ENCODE measurements at places on chromosomes 2 and 18.

GRCh38 chr2:33209976-33210375 lies 263.2 kb downstream of the LTBP1 start:
- DNase-seq = no peak

- no peak for DNase-seq
Observed at GRCh38 chr2:53033411-53033810, 734.2 kb upstream of the CHAC2 start.

GRCh38 chr2:155692856-155693255 lies 639.7 kb downstream of the NR4A2 start:
- no peak for DNase-seq

DNA sequence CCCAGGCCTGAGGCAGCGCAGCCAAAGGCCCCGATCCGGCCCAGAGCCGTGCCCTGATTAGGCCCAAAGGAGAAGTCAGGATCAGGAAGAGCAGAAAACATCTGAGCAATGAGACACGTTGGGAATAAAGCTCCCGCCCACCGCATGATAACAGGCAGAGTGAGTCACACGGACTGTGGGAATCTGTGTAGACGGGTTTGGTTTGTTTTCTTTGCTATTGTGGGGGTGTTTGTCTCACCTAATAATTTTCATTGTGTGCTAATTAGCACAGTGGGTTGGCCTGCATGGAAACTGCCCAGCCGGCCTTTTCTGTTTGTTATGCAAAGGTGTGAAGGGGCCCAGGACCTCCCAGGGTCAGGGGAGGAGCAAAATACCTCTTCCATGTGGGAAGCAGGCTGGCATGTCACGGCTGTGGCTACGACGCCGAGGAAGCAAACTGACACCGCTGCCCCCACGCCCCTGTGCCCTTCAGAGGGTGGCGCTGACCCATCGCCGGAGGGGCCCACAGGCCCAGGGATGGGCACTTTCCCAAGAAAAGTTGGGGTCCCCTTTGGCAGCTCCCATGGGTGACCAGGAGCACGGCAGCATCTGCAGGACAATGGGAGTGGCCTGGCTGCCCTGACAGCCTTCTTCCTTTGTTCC lies 68.4 kb upstream of the CTDP1 start:
- DNase-seq = no peak

- peak; percentile 1 for DNase-seq
Observed at GRCh38 chr18:69580107-69580506, 179.4 kb downstream of the DOK6 start.

- DNase-seq = no peak
Observed at GRCh38 chr2:128354726-128355470, 36.2 kb upstream of the HS6ST1 start.

DNA sequence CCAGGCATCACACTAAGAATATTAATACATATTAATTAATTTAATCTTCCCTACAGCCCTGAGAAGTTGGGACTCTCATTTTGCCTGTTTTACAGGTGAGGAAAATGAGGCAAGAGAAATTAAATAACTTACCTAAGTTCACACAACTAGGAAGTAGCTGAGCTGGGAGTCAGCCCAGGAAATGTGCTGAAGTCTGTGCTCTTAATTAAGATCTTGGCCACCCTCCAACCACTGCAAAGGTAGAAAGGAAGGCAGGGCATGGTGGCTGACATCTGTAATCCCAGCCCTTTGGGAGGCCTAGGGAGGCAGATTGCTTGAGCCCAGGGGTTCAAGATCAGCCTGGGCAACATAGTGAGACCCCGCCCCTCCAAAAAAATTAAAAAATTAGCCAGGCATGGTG lies 12.9 kb upstream of the MGAT4A start:
- DNase-seq = no peak

DNA sequence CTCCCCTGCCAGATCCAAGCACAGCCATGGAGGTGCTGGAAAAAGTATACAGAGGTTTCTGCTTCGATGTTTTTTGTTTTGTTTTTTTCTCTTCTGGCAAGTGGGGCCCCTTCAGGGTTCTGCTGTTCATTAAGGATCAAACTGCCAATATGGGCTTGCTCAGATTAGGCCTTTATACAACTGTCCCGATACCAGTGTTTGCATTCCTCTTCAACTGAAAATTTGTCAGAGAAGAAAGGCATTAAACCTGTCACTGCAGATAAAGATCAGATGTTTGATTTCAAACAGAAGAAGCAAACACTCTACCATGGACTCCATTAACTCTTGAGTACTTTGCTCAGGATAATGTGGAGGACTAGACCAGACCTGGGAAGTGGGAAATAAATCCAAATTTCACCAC lies 396.0 kb upstream of the SMIM21 start:
- DNase-seq = no peak

DNA sequence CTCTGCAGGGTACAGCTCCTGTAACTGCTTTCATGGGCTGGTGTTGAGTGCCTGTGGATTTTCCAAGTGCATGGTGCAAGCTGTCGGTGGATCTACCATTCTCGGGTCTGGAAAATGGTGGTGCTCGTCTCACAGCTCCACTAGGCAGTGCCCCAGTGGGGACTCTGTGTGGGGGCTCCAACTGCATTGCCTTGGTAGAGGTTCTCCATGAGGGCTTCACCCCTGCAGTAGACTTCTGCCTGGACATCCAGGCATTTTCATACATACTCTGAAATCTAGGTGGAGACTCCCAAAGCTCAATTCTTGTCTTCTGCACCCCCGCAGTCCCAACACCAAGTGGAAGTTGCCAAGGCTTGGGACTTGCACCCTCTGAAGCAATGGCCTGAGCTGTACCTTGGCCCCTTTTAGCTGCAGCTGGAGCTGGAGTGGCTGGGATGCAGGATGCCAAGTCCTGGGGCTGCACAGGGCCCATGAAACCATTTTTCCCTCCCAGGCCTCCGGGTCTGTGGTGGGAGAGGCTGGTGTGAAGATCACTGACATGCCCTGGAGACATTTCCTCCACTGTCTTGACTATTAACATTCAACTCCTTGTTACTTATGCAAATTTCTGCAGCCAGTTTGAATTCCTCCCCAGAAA lies 41.6 kb downstream of the EDAR start:
- DNase-seq = no peak

- no peak for DNase-seq
Observed at GRCh38 chr2:44952143-44952805, 10.8 kb downstream of the SIX3 start.

GRCh38 chr2:172516299-172516698 lies 39.6 kb upstream of the PDK1 start:
- peak; percentile 28 for DNase-seq

- no peak for DNase-seq
Observed at GRCh38 chr2:134722728-134723127, 3.9 kb upstream of the TMEM163 start.

DNA sequence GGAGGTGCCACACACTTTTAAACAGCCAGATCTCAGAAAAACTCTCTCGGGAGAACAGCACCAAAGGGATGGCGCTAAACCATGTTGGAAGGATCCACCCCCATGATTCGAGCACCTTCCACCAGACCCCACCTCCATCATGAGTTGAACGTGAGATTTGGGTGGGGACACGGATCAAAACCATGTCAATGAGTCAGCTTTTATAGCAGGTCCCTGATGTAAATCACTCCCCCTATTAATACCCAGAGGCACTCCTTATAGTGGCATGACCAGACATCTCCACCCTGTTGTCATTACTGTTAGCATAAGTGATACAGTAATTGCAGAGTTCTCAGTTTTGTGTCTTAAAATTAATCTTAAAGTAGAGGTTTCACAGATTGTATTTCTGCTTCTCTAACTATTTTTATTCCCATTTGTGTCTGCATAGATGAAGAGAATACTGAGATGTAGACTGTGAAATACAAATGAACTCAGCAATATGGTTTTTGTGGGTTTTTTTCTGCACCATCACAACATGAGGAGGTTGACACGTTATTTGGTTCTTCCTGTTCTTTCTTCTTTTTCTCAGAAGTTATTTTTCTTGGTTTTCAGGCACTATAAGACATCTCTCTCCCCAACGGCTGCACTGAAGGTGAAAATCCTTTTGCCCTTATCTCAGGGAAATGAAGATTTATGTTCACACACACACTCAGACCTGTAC lies 218.2 kb downstream of the ARL4C start:
- DNase-seq = no peak

DNA sequence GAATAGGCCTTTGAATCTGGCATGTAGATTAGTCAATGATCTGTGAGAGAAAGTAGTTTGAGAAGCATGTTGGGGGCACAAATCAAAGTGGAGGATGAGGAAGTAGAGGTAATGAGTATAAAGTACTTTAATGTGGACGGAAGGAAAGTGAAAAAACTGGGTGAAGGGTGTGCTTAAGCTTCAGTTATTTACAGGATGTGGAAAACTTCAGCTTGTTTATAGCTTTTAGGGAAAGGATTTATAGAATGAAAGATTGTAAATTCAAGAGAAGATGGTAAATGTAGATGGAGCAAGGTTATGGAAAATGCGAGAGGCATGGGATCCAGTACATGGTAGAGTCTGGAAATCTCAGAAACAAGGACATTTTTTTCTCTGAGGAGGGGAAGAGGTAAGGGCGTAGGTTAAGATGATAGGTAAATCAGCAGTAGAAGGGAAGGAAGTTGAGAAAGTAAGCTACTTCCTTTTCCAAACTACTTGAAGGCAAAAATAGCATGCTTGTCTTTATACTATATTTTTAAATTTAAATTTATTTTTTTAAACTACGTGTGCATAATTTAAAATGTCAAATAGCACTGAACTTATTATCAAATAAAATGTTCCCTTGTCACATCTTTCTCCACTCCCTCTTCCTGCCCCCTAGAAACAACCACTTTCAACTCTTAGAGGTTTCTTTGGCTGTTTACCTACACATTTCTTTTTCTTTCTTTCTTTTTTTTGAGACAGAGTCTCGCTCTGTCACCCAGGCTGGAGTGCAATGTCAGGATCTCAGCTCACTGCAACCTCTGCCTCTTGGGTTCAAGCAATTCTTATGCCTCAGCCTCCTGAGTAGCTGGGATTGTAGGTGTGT lies 8.5 kb downstream of the FAM117B start:
- DNase-seq = no peak

GRCh38 chr2:54691445-54692135 lies 31.9 kb upstream of the EML6 start:
- no peak for DNase-seq

GRCh38 chr2:7044253-7045250 lies 127.3 kb downstream of the RNF144A start:
- DNase-seq = peak; percentile 22

- no peak for DNase-seq
Observed at GRCh38 chr2:126467367-126468054, 188.4 kb upstream of the GYPC start.

DNA sequence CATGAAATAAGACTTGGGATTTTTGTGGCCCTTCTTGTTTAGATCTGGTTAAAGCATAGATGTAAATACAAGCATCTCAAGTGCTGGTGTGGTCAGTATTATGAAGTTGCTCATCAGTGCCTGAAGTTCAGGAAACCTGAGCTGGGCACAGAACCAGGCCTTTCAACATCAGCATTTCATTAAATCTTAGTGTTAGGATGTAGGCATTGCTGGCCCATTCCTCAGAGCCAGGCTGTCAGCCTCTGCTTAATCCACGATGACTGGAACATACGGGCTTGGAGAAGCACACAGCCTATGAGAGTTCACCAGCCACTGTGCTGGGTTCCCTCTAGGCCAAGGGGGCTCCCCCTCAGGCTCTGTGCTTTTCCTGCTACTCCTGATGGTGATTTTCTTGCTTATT lies 270.2 kb downstream of the EN1 start:
- DNase-seq = peak; percentile 35

DNA sequence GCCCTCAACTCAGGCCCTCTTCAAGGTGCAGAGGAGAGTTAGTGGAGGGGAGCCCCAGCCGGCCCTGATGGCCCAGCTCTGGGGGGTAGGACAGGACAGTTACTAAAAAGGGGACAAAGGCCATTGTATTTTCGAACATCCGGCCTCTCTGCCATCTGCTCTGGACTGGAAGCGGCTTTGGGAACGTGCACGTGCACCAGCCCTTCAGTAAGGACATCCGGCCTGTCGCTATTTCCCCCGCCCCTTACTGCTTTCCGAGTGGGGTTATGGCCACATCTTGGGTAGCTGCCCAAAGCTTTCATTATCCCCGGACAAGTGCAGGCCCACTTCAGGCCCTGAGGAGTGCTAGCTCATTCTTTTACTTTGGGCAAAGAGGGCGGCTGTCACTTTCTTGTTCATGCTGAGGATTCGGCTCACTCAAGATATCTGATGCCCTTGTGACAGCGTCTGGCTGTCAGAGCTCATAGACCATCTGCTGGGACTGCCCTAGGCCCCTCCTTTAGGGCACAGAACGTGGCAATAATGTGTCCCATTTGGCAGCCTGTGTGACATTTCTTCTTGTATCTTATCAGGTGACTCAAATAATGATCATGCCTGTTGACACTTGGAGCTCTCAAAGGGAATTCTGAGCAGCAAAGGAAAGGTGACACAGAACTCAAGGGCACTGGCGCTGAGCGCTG lies 17.5 kb downstream of the SLC4A3 start:
- no peak for DNase-seq

GRCh38 chr2:239919774-239920692 lies 105.1 kb downstream of the NDUFA10 start:
- no peak for DNase-seq

GRCh38 chr2:144014103-144014502 lies 505.8 kb downstream of the ZEB2 start:
- no peak for DNase-seq

GRCh38 chr18:25313268-25313667 lies 38.7 kb downstream of the ZNF521 start:
- DNase-seq = no peak

DNA sequence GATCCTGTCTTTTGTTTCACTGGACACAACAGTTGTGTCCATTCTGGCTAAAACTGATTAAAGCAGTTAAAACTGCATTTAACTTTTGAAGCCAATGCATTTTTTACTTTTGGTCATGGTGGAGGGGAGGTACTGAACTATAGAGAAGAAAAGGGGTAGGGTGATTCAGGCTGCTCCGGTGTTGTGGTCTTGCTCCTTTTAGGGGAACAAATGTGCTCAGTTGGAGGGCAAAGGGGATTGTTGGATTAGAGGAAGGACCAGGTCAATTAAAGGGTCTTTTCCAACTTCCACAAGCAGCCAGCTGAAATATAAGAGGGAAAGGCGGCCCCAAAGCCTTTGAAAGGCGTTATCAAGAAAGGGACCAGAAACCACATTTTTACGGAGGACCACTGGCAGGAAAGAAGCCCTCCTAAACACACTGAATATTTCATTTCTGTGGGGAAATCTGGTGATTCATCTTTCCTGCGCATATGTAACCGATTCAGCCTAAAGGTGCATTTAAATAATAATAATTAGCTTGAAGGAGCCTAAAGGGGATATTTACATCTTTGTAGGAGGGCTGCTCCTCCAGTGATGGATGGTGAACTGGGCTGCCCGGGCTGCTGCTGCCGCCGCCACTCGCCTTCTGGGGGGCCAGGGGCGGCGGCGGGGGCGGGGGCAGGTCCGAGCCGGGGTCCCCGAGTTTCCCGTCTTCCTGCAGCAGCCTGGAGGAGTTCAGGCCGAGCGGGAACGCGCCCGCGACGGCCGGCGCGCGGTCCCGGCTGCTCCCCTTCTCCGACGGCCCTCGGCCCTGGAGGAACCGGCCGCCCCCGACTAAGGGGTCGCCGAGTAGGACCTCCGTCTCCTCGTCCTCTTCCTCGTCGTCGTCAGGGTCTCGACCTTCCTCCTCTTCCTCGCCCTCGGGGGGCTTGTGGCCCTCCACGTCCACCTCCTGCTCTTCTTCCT lies 5.2 kb downstream of the SKOR2 start:
- no peak for DNase-seq

Data from AG09319 (cell line).